ENCODE measurements at places on chromosomes 6 and 20.
A peak's percentile ranks its signal among the peaks of the same experiment; 100 is the strongest.

- DNase-seq, result no peak
Observed at GRCh38 chr20:62212299-62212698, 7.8 kb downstream of the HRH3 start.

DNA sequence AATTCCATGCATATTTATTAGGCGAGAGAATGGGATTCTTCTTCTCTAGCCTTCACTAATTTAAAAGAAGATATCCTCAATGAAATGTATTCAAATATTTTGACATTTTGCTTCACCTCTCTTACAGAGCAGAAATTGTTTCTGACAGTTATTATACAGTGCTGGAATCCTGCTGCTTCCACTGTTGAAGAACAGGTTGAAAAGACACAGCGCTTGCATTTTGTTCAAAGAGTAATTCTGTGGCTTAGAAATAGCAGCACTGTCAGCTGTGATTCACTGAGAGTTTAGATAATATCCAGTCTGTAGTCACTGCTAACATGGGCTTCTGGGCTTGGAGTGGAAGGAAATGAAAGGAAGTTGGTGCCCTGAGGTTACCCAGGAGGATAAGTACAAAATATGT lies 117.1 kb upstream of the FBXL4 start:
- DNase-seq, result no peak

DNA sequence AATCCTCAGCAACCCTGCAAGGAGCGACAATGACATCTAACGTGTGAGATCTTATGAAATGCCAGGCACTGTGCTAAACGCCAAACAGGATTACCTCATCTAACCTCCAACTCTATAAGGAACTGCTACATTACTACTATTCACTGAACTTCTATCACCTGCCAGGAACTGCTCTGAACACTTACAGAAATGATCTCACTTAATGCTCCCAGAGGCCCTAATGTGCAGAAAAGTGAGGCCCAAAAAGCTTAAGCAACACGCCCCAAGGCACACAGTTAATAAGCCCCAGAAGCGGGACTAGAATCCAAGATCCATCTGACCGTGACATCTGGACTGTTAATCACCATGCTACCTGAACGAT lies 28.5 kb downstream of the TRAM2 start:
- no peak for DNase-seq

DNA sequence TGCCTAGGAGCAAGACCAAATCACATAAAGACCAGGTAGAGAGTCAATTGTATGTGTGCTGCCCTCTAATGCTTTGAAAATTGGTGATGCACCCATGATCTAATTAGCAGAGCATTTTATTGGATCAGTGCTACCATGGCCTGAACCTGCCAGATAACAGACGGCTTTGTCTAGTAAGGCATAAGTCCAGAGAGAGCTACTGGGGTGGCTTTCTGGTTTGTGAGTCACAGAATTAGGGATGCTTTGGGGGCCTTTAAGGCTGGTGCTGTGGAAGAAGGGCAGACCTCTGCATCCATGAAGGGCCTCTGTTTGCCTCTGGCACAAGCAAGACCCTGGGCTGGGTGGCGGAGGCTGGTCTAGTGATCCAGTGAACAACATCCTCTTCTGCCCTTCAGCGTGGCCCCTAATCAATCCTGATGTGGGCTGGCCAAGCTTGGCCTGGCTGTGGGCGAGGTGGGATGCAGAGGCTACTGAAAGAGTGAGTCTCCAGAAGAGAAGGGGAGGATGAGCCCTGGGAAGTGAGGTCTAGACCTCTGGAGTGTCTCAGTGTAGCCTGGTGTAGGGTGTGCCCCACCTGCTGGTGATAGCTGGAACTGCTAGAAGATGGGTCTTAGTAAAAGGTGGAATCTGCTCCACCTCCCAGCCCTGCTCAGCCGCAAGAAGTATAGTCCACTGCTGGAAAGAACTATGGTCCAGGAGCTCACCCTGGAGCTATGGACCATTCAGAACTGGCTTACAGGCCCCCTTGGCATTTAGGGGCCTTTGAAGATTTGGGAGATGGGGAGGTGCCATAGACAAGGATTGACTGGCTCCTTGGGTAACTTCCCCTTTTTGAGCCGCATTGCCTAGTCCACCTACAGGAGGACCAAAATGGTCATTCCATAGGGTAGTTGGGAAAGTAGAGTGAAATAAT lies 36.7 kb upstream of the AAR2 start:
- peak; percentile 50 for DNase-seq

DNA sequence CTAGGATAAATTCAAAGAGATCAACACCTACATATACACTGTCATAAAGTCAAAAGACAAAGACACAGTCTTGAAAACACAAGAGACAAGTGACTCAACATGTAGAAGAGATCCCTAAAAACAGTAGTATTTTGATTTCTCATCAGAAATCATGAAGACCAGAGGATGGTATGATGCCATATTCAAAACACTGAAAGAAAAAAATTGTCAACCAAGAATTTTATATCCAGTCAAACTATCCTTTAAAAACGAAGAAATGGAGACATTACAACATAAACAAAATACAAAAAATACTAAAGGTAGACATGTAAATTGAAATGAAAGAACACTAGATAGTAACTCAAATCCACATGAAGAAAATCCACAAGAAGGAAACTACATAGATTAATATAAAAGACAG lies 27.3 kb upstream of the HBS1L start:
- DNase-seq, result no peak

GRCh38 chr6:154509421-154510143 lies 903 bp downstream of the CNKSR3 start:
- no peak for DNase-seq

DNA sequence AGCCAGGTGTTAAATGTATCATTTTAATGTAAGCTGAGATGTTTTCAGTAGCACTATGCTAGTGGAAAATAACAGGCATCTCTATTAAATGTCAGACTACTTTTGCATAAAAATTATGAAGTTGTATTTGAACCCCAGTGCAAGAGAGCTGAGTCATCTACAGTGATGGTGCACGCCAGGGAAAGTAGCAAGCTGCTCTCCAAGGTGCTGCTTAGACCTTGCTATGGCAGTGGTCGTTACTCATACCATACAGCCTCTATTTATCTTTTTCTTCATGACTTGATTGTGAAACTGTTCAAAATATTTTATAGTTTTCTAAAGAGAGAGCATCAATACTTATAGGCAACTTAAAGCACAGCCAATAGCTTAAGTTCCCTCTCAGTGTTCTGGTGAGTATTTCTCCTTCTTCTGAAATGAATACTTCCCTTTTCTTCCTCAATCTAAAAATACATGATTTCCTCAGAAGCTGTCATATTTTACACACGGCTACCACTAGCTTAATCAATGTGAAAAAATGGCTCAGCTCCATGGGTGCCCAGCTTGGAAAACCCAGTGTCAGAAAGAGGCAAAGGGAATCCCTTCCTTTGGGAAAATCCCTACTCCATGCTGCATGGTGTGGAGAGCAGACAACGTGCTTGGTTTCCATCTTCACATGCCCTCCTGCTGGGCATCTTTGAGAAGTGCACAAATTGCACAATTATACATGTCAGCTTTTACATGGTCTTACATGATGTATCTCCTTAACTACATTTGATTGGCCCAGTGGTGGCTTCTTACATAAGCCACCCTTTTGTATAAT lies 105.6 kb downstream of the ELOVL4 start:
- DNase-seq, result no peak

DNA sequence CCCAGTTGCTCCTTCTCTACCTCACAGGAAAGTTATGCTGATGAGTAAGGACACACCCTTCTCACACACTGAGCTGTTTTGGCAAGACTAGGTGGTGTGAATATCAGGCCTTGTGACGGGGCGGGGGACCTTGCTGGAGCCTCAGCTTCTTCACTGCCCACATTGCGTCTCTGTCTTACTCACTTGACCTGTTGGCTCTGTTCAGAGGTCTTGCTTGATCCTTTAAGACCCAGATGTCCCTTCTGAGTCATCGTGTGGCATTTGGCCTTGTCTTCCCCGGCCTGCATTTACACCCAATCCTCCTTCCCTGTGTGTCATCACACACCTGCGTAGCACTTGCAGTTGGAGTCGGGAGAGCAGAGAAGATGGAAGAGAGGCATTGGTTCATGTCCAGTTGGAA lies 8.3 kb upstream of the PRND start:
- DNase-seq, result no peak

- DNase-seq, result no peak
Observed at GRCh38 chr6:139308936-139309603, 17.3 kb upstream of the TXLNB start.

GRCh38 chr20:25195014-25195961 lies at the start of gene ENTPD6:
Gene ENTPD6 (plus strand): TSS chr20:25195712. CDS start chr20:25206537, 10,825 bp downstream.
- peak; percentile 87 for DNase-seq

DNA sequence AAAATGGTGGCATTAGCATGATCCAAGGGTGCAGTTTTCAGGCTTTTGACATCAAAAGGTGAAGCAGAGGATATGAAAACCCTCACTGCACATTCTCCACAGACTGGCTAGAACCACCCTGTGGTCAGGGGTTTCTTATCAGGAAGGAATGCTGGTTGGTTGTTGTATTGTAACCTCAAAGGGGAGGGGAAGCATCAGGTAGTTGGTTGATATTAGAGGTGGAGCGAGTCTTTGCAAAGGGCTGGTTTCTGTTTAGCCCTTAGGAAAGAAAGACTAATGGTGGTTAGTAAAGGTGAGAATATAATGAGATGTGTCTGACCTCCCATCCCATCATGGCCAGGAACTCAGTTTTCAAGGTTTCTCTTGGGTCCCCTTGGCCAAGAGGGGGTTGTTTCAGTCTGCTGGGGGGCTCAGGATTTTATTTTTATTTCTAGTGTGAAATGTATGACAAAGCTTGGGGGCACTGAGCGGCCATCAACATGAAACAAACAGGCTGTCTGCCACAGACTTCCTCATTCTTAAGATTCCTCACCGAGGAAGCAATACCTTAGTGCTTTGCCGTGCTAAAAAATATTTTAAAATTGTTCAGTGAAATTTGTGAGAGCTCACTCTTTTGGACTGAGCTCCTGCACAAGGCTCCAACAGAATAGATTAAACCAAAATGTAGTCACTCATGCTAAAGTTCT lies 47.5 kb upstream of the PROKR2 start:
- DNase-seq, result no peak

DNA sequence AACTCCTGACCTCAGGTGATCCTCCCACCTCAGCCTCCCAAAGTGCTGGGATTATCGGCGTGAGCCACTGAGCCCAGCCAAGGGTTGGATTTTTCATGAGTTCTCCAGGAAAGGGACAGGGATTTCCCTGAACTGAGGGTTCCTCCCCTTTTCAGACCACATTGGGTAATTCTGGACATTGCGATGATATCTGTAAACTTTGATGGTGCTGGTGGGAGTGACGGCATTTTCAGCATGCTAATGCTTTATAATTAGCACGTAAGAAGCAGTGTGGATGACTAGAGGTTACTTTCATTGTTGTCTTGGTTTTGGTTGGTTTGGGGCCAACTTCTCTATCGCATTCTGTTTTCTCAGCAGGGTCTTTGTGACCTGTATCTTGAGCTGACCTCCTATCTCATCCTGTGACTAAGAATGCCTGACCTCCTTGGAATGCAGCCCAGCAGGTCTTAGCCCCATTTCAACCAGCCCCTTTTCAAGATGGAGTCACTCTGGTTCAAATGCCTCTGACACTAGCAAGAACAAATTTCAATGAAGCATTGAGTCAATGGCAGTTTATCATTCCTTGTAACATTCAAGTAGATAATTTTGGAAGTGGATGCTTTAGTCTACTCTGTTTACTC lies 156.5 kb downstream of the TTLL2 start:
- DNase-seq, result no peak

DNA sequence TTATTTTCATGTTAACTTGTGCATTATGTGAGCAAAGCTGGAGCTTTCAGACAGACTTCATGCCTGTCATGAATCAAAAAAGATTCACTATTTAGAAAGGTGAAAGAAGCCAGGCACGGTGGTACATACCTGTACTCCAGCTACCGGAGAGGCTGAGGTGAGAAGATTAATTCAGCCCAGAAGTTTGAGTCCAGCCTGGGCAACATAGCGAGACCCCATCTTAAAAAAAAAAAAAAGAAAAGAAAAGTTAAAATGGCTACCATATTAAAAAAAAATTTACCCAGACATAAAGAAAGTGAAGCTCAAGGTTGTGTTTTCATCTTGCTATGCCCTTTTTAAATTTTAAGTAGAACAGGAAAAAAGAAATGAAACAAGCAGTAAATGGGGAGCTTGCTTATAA lies 889 bp downstream of the CASS4 start:
- DNase-seq, result no peak

DNA sequence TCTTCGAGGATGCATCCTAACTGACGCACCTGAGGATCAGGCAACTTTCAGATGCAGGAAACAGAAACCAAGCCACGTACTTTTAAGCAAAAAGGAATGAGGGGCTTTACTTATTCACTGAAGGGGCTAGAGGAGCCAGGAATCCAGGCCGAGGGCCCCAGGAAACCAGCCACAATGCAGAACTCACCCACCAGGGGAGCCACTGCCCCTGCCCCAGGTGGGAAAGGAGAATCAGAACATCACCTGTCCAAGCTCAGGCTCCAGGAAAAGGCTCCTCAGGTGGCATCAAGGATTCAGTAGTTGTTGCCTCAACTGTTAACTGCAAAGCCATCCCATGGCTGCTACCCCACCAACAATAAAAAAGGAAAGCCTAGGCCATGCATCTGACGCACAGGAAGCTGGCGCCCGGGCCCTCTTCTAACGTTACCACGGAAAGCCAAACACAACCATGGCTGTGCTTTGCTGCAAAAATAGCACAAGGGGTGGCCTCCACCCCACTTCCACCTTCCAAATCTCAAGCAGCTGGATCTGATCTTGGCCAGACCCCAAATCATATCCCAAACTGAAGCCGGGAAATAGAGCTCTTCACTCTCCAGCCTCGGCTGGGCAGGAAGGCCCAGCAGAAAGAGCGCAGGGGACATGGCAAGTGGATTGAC lies 121.0 kb downstream of the PREX1 start:
- DNase-seq, result no peak

GRCh38 chr6:2969549-2969948 lies 1.8 kb downstream of the SERPINB6 start:
- DNase-seq, result no peak

- no peak for DNase-seq
Observed at GRCh38 chr6:4301871-4302270, 166.5 kb upstream of the ECI2 start.

DNA sequence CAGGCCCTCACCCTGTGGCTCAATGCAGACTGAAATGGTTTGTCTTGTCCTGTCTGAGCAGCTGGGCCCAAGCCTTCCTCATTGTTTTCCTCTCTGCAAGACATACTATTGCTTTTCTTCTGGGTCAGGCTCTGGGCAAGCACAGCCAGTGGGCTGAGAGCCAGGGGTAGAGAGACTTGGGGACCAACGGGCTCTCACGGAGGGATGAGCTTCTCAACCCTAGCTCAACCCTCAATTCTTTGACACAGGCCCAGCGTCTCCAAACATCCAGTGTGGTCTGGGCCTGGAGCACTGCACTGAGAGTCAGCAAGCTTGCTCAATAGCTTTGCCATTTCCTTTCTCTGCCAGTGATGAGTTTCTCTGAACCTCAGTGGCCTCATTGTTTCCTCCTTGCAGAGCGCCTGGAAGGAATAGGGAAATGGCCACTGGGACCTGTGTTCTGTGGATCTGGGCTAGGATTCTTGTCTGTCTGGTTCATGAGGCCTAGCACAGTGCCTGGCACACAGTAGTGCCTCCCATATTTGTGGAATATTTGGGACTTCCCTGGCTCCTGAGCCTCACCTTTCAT lies 9.3 kb downstream of the ANGPT4 start:
- DNase-seq, result no peak

- DNase-seq, result no peak
Observed at GRCh38 chr6:167515873-167516507, 191.1 kb downstream of the TTLL2 start.

All from stimulated activated CD8-positive, alpha-beta memory T cell treated with anti-CD3 and anti-CD28 coated beads, Interleukin-2, amount 100 ng/mL, for 1 hour (primary cell).